ENCODE measurements at places on chromosomes 7 and 10. TPM values are rescaled to one million over a fixed set of nuclear protein-coding genes. Genes with fewer than 3 reads are reported as not detected.

OR2A12 gene
- total RNA-seq, result not detected

CLRN3 gene
- total RNA-seq, result not detected

BAG3 gene
- 0.82 TPM for total RNA-seq

HBP1 gene
- total RNA-seq, result 55.0 TPM

CRYGN gene
- total RNA-seq, result under 0.01 TPM
